ENCODE measurements at places on chromosomes 4 and X.

- DNase-seq, result no peak
Observed at GRCh38 chrX:51742586-51742985, 656 bp upstream of the GSPT2 start.

- no peak for DNase-seq
Observed at GRCh38 chr4:77695774-77696173, 90.2 kb downstream of the CXCL13 start.

GRCh38 chr4:87353592-87353991, 30.9 kb upstream of the HSD17B13 start:
- DNase-seq, result no peak

DNA sequence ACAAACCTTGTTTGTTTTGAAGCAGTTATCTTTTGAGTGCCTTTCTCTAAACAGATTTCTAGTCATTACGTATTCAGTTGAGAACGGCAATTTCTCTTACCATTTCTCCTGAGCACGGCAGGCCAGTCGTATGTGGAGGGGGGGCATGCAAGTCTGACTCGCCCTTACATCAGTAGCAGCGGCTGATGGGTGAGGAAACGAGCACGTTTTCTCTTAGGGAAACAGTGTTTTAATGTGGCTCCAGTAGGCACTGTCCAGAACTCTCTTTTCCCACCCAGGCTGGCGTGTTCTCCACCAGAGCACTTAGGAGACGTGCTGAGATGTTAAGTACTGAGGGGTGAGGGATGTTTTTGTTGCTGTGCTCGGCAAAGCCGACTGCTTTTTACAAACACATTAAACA, 240.5 kb downstream of the STIM2 start:
- DNase-seq, result no peak

GRCh38 chr4:99383833-99384392, 31.4 kb upstream of the ADH1C start:
- DNase-seq, result no peak

GRCh38 chr4:18931643-18932377, 910.3 kb upstream of the LCORL start:
- no peak for DNase-seq

DNA sequence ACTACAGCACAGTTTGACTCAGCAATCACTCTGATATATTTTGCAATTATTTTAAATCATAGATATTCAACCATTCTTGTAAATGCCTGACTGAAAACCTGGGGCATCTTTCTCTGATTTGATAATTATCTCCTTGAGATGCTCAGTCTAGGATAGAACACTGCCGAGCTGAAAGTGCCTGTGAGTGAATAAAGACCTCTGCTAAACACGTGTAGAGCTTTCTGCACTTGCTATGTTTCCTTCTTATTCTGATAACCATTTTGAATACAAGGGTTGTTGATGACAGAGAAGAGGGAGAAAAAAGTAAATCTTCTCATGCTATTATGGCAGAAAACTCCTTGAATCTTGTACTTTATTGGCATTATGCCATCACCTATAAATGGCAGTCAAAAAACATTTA, 1843.4 kb upstream of the IGFBP7 start:
- no peak for DNase-seq

DNA sequence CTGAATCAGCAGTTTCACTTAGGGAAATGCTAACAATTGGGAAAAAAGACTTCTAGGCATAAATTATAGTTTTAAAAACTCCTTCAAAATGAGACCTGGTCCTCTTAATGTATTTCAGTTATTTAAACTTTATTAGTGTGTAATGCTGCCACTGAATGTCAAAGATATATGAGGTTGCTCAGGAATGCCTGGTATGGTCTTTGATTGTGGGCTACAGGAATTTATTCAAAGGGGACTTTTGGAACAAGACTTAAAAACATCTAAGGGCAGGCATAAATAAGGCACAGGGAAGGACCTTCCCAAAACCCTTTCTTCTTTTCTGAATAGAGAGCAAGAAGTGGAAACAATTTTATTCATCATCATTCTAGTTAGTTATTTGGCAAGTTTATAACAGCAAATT, 439.1 kb downstream of the TLL1 start:
- DNase-seq, result no peak

- DNase-seq, result no peak
Observed at GRCh38 chr4:48681856-48682255, 98.2 kb downstream of the FRYL start.

GRCh38 chrX:155864655-155865054, 16.5 kb upstream of the VAMP7 start:
- no peak for DNase-seq

DNA sequence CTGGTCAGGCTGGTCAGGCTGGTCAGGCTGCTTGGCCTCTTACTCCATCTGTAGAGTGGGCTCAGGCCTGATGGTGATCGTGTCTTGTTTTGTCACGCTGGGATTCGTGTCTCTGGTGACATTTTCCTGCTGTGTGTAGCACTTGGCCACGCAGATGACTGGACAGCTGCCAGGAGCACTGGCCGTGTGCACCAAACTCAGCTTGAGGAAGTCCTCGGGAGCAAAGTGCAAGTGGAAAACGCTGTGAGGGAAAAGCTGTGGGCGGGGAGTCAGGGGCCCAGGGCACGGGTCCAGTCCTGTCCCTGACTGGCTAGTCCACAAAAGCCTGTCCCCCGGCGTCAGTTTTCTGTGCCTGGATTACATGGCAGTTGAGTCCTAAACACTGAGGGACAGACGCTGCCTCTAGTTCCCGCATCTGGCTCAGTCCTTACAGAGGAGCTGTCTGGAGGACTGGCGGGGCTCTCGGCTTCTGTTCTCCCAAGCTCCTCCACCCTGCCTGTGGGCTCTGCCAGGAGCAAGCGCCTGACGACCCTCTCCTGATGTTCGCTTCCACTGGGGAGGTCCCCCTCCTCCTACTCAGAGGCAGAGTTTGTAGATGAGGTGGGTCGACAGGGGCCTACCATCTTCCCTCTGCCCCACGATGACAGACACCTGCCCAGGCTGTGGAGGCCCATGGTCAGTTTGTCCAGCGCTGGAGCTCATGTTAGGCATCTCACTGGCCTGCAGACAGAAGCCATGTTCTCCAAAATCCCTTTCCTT, 35.9 kb upstream of the GRPEL1 start:
- peak; percentile 25 for DNase-seq

- DNase-seq, result no peak
Observed at GRCh38 chr4:122810669-122811068, 16.0 kb upstream of the FGF2 start.

- DNase-seq, result no peak
Observed at GRCh38 chr4:186072516-186072915, 3.6 kb downstream of the TLR3 start.

DNA sequence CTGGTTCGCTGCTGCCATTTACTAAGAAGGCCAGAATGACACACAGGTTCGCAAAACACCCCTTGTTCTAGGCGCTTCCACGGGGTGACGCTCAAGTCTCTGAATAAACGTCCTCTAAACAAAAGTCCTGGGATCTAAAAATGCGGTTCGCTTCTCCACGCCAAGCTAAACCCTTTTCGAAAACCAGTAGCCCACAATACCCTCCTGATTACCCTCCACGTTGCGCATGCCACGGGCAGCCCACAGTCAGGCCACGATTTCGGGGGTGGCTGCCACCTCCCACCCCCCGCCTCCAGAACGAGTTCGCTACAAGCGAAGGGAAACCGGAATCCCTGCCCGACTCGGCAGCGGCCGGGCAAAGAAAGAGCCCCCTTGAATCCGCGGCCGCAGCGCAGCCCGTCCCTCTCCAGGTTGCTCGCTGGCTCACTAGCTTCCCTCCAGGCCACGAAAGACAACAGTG, 423 bp downstream of the RPL39 start:
- DNase-seq, result peak; percentile 56

- no peak for DNase-seq
Observed at GRCh38 chr4:99389606-99390005, 37.1 kb upstream of the ADH1C start.

- DNase-seq, result no peak
Observed at GRCh38 chr4:21900211-21900610, 48.4 kb downstream of the KCNIP4 start.

GRCh38 chr4:168265327-168265726, 53.2 kb downstream of the DDX60 start:
- DNase-seq, result no peak

- DNase-seq, result no peak
Observed at GRCh38 chr4:60216752-60217151, 983.4 kb upstream of the ADGRL3 start.

DNA sequence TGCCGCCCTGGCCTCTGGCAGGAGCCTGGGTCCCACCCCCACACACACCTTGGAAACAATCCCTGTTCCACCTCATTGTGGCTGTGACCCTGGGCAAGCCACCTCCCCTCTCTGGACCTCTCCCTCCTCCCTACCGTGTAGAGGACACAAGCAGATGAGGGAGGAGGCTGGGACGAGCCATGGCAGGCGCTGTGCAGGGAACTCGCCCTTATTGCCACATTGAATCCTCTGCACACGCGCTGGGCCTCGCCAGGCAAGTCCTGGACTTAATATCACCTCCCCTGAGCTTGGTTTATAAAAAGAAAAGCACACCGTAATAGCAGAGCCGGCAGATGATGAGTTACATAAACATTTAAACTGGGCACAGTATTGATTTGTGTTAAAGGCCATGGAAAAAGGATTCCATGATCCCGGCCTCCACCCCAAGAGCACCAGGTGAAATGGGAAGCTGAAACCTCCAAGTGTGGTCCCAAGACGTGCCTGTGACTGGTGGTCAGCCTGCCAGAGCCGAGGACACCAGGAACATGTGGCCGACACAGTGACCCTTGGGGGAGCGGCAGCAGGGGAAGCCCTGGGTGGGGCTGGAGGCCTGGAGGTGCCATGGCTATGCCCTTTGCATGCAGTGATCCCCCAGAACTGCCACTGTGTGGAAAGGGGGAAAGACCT, 81.1 kb downstream of the PPP2R2C start:
- no peak for DNase-seq

DNA sequence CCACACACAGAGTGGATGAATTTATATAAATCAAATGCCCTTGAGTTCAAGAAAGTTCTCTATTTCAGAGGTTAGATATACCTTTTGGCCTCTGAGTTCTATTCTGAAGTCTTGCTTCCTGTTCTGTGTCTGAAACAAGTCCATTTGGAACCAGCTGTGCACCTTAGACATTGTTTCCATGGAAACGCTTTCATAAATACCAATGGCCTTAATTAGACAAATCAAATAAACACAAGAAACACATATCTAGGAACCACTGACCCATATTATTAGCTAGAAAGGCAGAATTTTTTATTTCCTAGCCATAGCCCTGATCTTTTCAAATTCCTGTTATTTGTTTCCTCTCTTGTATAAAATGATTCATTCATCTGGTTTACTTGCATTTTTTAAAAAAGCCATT, 8.4 kb upstream of the C4orf54 start:
- no peak for DNase-seq

GRCh38 chrX:53009032-53009431, 39.6 kb upstream of the GPR173 start:
- no peak for DNase-seq

DNA sequence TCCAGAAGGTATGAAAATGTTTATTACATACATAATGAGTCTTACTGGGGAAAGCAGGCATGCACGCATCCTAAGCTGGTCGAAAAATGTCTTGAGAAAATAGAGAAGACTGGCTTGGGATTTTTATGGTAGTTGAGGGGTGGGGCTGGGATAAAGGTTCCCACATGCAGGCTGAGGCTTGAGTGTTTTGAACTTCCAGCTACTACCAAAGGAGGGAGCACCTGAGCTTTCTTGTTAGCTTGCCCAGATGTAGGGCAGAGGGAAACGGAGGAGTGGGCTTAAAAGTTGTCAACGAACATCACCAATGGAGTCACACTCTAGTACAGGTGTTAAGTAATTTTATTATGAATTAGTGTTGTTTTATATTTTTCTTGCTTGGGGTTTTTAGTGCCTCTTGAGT, 39.6 kb upstream of the SRPX start:
- DNase-seq, result no peak

GRCh38 chr4:771464-771863, 54.5 kb downstream of the CPLX1 start:
- DNase-seq, result no peak

GRCh38 chr4:24910499-24910898, 2.3 kb downstream of the CCDC149 start:
- DNase-seq, result no peak

DNA sequence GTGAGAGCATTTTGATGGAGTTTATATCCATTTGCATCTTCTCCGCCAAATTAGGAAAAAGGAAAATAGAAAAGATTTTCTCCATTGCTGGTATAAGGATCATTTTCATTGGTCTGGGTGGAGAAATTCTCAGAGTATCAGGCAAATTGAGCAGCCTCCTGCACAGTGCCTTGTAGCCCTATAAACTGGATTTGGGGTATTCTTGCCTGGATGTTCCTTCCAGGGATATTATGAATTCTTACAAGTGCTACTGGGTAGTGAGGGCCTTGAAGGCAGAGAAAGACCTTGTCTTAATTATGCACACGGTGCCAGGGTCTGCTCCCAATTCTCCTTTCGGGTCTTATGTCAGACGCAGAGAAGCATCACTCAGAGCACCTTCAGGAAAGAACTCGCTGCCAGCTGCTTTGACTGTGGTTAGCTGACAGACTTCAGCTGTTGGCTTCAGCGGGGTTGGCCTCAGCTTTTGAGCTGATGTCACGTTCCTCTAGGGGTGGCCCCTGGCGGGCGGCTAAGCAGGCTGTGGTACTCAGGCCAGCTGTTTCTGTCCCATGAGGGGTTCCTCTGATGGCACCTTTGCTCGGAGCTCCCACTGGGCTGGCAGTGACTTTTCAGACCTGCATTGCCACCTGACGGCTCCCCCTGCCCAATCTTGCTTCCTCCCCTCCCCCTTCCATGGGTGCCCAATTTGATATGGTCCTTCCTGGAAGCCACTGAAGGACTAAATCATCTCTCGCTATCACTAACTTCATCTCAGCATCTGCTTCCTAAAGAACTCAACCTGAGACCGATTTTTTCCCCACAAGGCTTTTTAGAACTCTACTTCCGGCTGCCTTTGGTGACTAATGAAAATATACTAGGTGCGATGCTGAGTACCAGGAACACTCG, 519.5 kb downstream of the BCOR start:
- peak; percentile 32 for DNase-seq

DNA sequence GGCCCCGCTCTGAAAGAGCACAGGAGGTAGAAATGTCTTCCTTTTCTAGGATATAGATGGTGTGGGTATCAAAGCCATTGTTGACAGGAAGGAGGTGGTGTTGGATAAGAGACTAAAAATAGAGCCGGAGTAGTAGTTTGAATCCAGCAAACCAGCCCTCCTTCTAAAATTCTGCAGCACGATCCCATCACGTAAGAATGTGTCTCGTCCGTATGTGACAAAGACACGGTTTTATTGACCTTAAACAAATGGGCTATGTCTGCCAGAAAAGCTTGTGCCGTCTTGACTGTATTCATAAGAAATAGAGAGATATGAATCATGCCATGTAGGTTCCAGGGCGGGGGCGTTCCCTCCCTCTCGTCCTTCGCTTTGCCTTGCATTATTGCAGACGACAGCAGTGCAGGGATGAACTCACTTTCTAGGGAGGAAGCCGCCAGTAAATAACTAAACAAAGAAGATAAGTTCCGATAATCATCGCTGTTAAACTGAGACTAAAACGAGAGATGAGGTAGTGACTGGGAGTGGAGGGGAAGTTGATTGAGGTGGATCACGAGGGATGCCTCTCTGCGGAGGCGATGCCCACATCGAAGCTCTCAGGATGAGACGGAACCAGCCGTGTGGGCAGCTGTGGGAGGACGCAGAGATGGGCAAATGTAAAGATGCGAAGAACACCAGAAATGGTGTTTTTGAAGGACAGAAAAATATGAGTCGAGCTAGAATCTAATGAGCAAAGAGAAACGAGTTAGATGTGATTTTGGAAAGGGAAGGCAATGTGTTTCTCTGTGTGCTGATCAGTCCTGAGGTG, 3.4 kb downstream of the TENM3 start:
- DNase-seq, result no peak

- DNase-seq, result no peak
Observed at GRCh38 chrX:118730500-118731247, 3.3 kb downstream of the IL13RA1 start.
